ENCODE measurements at places on chromosomes 12 and 14.

DNA sequence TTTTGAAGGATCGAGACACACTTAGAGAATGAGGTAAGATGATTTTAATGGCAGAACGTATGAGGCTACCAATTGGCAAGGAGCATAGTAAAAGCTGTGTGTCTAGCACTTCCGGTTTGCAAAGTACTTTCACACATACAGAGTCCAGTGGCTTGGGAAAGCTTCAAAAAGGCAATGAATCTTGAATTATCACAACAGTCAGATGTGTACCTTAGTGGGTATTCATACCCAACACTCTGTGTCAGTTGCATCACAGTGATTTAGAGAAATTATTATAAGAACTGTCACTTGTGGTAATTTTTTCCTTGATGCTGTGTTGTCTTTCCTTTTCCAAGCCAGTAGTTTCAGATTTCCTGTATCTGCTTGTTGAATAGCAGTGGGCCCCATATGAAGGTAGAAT is 424.1 kb downstream of the PCNX1 start:
- no peak for DNase-seq

DNA sequence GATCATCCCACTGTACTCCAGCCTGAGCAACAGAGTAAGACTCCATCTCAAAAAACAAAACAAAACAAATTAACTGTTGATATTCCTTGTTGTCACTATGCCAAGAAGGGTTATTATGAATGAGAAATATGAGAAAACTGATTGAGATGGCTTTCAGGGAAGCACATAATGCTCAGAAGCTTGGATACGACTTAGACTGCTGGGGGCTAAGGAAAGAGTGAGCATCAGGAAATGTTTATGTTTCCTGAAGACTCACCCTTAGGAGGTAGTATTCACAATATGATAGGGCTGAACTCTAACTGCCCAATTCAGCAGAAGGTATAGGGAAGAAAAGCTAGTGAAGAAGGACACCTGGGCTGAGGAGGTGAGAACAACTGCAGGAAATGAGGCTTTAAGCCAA is 6.3 kb downstream of the STYK1 start:
- no peak for DNase-seq

DNA sequence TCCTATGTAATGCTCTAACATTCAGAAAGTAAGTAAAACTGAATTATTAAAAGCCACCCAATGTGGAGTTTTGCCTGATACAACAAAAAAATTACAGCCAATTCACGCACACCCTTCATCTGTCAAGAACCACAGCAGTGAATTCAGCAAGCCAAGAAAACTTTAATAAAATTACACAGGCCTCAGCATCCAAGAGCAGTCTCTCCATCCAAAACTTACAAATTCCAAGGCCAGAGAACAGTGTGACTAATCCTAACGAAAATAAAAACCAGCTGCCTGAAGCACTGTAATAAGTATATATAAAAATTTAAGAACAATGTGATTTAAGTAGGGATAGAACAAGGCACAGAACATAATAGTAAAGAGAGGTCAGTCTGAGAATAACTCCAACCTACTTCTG is 54.2 kb downstream of the SIX6 start:
- no peak for DNase-seq

DNA sequence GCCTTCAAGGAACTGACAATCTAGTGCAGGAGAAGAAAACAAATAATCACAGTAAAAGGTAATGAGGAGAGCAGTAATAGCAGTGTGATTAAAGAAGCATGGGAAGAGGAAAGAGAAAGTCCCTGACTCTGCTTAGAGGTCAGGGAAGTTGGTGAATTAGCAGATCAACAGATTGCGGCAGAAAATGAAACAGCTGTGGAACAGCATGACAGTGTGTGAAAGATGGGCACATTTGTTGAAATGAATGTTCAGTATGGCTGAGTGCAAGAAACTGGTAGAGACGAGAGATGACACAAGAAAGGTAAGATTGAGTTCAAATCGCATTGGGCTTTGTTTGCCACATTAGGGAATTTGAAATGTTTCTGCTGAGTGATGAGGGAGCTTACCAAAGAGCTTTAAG is 63.7 kb upstream of the RASSF8 start:
- DNase-seq, result peak; percentile 40

DNA sequence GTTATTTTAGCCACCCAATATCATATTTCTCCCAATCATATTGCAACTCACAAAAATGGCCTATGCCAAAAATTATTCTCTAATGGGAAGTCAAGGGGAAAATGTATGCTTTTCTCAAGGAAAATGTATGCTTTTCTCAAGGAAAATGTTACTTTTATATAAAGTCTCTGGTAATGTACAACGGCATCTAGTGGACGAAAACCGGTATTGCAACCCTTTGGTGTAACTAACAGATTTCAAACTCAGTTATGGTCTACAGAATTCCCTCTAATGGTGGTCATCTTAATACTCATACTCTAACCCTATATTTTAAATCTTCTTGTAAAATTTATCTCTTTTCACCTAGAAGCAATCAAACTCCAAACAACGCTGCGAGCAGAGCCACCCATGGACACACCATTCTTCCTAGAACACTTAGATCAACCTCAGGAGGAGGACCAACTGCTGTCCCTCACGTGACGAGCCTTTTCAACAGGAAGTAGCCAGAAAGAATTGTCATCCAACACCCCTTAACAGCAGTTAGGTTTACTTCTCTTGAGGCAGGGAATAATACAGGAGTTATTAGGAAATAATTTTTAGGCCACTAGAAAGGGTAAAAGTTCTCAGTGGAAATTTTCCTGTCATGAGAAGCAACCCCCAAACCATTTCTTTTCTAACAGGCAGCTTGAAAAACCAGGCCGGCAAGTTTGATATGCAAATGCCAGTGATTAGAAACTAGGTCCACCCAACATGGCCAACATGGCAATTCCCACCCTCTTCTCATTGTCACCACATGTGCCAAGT is 20.1 kb downstream of the APOBEC1 start:
- DNase-seq, result peak; percentile 53

DNA sequence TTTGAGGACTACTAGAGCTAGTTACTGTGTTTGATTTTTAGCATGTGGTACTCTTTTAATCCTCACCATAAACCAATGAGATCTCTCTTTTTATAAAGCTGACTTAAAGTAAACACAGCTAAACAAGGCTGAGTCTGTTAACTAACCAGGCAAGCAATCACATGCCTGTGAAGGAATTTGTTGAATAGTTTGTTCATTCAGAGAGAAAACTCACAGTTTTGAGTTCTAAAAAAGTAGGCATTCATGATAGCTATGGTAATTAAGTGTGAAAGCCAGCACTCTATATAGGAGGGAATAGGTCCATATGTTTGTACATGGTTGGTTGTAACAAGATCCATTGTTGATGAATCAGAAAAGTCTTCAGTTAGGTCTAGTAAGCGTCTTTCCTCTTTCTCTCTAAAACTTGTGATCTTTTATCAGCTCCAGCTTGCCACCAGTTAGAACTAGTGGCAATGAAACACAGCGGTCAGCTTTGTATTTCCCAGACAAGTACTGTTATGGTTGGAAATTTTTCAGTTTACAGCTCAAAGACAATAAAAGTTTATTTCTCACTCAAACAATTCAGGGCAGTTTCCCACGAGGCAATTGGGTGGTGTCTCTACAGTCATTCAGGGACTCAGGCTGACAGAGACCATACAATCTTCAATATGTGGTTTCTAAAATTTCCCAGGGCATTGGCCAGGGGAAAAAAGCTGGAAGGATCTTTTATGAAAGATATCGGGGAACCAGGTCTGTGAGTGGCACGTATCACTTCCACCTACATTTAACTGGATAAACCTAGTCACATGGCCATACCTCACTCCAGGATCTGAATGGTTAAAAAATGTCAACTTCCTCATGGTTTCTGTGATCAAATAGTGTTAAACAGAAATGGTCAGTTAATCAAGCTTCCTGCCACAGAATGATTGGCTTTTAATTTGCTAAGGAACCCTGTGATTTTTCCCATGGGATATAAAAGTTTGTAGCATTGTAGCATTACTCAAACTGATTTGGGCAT is 203.1 kb downstream of the KIF21A start:
- DNase-seq, result no peak

DNA sequence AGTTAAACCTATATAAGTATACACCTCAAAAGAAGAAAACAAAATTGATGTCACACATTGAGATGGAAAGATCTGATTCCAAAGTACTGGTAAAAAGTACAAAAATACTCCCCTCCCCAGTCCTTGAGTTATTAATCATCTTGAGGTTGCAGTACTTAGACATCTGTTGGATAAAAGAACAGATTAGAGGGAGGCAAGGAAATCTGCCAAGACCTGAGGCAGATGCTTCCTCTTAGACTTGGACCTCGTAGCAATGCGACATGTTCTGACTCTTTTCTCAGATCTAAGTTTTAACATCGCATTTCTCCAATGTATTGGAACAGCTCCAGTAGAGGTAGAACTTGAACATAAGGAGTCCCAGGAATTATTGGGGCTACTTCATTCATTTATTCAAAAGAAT is 187.9 kb upstream of the GRIN2B start:
- no peak for DNase-seq

- no peak for DNase-seq
Observed at GRCh38 chr12:65800937-65801336, 23.3 kb upstream of the HMGA2 start.

DNA sequence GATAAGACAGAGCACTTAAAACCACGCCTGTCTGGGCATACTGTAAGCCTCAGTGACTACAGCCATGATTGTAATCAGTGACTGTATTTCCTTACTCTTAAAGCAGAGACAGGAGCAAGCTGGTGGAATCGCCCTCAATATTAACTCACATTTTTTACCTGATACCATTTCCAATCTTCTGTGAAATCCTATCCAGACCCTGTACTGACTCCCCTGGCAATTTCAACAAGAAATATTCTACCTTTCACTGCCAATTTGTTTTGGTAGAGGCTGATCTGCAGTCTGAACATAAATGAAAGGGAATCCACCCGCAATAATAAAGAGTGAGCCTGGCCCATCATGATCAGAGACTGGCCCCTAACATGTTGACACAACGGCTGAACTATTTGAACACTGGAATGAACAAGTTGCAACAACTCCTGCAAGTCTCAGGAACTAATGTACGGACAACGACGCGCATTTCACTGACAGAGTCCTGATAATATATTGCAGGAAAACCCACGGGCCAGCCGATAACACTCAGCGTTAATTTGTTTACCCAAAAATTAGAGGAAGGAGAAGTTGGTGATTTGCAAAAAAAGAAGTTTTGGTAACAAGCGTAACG is 195.5 kb upstream of the BTG1 start:
- DNase-seq, result peak; percentile 35

- DNase-seq, result no peak
Observed at GRCh38 chr14:35231207-35231760, 60.9 kb upstream of the PSMA6 start.

DNA sequence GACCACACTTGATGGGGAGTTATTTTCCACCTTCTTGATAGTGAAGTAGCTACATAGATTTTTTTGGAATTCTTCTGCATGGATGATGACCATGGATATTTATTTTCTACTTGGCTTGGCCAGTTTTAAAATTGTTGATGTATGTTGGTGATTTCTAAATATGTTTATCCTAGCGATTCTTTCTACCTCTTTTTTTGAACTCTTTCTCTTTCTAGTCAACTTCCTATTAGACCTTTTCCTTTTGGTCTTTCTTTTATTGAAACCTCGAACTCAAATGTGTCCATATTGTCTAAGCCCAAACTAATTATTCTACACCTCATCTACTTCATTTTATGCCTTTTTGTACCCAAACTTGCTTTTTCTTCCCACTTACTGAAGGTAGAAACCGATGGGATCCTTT is 37.0 kb downstream of the CCDC91 start:
- no peak for DNase-seq

GRCh38 chr14:53929871-53930715 is 26.5 kb downstream of the BMP4 start:
- no peak for DNase-seq

- peak; percentile 93 for DNase-seq
Observed at GRCh38 chr14:92494512-92494911, 19.1 kb upstream of the RIN3 start.

DNA sequence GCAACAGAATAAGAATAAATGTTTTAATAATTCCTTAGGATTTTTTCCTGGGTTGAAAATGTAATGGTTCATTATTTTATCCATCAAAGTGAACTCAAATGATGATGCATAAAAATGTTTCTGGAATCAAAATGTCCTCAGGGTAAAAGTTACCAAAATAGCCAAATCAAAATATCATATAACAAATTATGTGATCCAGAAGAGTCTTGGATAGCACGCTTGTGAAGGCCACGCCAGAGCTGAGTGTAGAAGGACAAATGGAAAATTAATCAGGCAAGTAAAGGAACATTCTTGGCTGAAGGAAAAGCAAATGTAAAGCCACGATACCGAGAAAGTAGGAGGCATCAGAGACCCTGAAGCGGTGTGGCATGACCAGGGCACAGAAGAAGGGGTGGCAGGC is 169.2 kb downstream of the CAPZA3 start:
- no peak for DNase-seq

- peak; percentile 64 for DNase-seq
Observed at GRCh38 chr14:61868846-61869245, 106.6 kb downstream of the SNAPC1 start.

GRCh38 chr14:54146601-54147000 is 190.0 kb upstream of the BMP4 start:
- no peak for DNase-seq

DNA sequence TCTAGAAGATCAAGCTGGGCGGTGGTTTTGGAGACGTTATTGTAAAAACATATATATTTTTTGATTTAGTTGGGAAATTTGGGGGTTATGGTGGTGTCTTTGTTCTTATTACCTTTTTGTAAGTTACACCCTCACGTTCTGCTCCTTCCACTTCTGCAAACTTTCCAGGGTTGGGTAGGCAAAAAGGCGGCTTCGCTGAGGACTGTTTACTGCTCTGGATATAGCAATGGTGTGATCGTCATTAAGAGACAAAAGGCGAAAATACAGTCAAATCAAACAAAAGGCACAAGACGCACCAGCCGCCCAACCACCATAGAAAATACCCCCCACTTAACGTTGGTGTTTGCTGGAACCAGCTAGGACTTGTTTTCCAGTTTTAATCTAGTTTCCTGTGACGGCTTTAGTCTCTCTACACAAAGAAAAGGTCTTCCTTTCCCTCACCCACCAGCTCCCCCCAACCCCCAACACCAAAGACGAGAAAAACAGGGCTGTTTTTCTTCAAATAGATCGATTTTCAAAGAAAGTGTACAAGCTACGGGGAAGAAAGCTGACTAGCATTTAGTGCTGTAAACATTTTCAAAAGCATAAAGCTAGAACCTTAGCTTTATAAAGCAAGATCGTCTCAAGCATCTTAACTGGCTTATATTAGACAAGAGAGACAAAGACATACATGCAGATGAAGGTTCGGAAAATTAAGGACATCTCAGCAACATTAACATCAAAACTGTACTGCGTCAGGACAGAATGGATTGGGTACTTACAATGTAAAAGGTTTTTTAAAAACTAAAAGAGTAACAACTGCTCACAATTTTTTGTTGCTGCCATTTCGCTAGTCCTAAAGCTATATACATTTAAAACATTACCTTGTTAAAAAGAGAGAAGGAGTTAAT is 2.0 kb upstream of the SETD1B start:
- DNase-seq, result peak; percentile 56

- DNase-seq, result peak; percentile 72
Observed at GRCh38 chr14:61695695-61696527, 598 bp downstream of the HIF1A start.

- no peak for DNase-seq
Observed at GRCh38 chr12:118342090-118342489, 30.6 kb downstream of the TAOK3 start.
